ENCODE measurements at places on chromosomes 13 and 19.

- DNase-seq: no peak
Measured at GRCh38 chr13:75621147-75621546, 15.0 kb upstream of the LMO7 start.

DNA sequence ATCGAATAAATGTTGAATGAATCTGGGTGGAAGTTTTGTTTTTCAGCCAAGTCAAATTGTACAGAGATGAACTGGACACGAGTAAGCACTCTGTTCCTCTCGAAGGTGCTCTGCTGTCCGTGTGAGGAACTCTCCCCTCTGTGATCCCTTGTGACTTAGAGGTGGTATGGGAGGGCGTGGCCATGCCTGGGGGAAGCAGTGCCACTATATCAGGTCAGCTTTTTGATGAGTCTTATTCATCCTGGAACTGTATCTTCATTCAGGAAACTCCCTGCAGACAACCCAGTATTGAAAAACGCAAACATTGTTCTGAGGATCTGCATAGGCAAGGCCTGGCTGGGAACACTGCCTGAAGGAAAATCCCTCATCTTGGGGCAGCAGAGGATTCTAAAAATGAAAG lies 45.7 kb upstream of the FLT1 start:
- no peak for DNase-seq

GRCh38 chr19:19224852-19225494 lies 13.2 kb downstream of the NCAN start:
- DNase-seq: peak; percentile 63

- no peak for DNase-seq
Measured at GRCh38 chr13:68124437-68125086, 894.4 kb upstream of the PCDH9 start.

- DNase-seq: no peak
Measured at GRCh38 chr13:68713394-68713793, 1394.2 kb upstream of the ATXN8OS start.

DNA sequence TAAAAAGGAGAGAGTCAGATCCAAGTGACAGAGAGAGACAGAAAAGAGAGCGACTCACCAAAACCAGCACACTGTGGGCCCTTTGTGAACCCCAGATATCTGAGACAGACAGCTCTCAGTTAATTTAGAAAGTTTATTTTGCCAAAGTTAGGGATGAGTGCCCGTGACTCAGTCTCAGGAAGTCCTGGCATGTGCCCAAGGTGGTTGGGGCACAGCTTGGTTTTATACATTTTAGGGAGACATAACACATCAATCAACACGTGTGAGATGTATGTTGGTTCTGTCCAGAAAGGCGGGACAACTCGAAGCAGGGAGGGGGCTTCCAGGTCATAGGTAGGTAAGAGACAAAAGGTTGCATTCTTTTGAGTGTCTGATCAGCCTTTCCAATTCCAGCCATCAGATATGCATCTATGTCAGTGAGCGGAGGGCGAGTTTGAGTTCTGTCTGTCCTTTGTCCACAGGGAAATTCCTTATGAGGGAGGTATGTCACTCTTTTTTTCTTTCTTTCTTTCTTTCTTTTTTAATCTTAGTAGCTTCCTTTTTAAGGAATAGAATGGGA lies 37.2 kb upstream of the ATP11A start:
- no peak for DNase-seq

DNA sequence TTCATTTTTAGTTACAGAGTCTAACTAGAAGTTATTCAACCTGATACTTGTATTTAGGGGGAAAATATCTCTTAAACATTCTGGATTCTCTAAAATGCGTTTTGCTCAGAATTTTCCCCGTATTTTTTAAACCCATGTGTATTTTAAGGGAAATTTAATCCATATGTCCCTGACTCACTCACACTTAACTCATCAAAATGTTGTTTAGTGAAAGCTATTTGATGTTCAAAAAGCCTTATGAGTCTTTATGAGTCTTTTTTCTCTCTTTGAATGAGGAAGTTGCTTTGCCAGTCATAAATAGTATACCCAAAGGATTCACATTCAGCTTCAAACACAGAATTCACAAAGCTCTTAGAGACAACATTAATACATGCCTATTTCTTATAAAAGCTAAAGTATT lies 16.4 kb downstream of the MAB21L1 start:
- DNase-seq: no peak

- DNase-seq: no peak
Measured at GRCh38 chr13:76472916-76473315, 413.3 kb downstream of the KCTD12 start.

DNA sequence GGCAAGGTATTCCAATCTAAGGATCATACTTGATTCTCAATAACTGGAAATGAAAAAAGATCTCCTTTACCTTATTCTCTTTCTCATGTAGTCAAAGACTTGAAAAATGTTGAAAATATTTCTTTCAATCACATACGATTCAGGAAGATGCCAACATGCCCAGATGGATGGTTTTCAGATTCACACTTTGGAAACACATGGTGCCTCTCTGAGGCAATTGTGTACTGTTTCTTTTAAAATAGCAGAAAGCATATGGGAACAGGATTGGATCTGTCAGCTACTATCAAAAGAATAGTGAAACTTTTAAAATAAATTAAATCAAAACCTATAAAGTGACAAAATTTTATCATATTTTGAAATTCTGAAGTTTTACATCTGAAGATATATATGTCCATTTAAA lies 222.4 kb downstream of the SPRY2 start:
- DNase-seq: no peak

- no peak for DNase-seq
Measured at GRCh38 chr13:42056583-42056982, 8.1 kb downstream of the DGKH start.

DNA sequence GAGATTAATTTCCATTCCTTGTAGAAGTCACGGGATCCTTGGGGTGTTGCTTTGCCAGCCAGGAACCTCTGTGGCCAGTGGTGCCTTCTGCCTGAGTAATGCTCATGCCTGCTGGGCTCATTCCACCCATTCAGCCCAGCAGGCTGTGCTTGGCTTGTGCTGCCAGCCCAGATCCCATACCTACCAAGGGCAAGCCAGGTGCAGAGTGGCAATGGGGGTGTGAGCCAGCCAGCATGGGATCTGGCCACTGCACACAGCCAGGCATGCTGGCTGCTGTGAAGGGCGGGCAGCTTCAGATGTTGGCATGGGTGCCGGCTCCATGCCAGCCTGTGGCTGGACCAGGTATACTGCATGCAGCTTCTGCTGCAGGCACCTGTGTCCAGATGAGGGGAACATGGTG lies 42.5 kb downstream of the WDFY2 start:
- no peak for DNase-seq

GRCh38 chr19:3499738-3500428 lies 591 bp downstream of the DOHH start:
- DNase-seq: no peak

- DNase-seq: no peak
Measured at GRCh38 chr19:8489561-8490394, 12.7 kb downstream of the PRAM1 start.

GRCh38 chr13:112244061-112244460 lies 132.1 kb upstream of the SPACA7 start:
- no peak for DNase-seq

DNA sequence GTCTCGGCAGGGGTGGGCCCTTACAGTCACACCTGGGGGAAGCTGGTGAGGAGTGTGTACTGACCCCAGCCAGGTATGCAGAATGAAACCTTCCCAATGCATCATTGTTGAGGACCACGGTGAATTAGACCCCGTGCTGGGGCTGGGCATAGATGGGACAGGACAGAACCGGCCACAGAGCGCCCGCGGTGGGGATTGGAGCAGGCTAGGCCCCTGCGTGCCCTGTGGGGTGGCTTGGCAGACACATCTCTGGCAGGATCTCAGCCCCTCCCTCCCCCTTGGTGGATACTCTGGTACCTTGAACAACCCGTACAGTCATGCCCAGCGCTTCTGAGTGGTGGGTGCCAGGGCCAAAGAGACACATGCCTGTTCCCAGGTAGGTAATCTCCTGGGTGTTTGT lies 200.6 kb downstream of the TEX29 start:
- DNase-seq: no peak
